ENCODE measurements at places on chromosomes 6 and 20.

GRCh38 chr6:110430236-110430635 lies 14.9 kb upstream of the DDO start:
- no peak for DNase-seq

DNA sequence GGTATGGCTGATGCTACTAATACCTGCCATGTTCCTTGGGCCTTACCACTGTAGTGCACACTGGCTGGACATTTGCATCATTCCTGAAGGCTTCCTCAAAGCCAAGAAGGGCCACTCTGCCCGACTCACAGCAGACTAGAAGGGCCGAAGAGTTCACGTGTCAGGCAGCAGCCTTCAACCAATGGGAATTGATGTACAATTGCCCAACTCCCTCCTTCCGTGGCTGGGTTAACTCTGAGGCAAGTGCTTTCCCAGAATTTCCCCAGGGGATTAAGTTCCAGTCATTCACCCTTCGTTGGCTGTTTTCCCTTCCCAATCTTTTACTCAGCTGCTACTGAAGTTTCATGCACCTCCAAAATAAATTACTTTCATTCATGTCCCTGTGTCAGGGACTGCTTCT lies 29.8 kb downstream of the PSMB9 start:
- DNase-seq, result no peak

DNA sequence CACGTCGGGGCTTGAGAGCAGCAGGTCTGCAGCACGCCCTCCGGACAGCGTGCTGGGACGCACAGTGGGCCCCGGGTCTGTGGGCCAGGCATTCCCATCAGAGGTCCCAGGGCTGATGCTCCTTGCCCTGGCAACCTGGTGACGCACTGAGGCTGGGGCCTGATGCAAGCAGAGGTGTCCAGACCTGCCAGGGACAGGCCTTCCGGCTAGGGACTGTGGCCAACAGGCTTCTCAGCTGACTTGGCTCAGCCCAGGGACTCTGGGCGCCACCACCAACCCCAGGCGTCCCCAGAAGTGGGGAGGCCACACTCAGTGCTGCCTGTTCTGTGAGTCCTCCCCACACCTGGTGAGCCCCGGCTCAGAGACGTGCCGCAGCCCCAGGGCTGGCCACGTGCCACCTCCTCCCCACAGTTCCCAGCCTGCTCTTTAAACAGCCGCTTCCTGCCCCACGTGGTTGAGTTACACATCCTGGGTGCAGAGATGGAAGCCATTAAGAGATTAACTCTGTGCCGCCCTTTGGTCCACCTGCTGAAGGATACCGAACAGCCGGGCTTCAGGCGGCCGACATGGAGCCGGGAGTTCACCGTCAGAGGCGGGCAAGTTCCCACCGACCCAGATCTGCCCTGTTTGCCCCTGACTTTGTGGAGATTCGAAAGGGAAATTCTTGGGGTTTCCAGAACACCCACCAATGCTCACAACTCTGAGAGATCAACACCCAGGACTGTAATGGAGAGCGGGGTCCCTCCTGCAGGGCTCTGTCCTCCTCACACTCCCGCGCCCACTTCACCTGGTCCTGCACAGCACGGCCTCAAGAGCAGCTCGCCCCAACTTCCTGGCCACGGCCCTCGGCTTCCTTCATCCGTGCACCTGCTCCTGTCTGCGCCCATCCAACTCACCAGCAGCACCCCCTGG lies 37.6 kb upstream of the ZBP1 start:
- no peak for DNase-seq

- no peak for DNase-seq
Measured at GRCh38 chr6:143063631-143064030, 2.9 kb downstream of the AIG1 start.

- no peak for DNase-seq
Measured at GRCh38 chr20:32356622-32357374, 1.3 kb upstream of the ASXL1 start.

DNA sequence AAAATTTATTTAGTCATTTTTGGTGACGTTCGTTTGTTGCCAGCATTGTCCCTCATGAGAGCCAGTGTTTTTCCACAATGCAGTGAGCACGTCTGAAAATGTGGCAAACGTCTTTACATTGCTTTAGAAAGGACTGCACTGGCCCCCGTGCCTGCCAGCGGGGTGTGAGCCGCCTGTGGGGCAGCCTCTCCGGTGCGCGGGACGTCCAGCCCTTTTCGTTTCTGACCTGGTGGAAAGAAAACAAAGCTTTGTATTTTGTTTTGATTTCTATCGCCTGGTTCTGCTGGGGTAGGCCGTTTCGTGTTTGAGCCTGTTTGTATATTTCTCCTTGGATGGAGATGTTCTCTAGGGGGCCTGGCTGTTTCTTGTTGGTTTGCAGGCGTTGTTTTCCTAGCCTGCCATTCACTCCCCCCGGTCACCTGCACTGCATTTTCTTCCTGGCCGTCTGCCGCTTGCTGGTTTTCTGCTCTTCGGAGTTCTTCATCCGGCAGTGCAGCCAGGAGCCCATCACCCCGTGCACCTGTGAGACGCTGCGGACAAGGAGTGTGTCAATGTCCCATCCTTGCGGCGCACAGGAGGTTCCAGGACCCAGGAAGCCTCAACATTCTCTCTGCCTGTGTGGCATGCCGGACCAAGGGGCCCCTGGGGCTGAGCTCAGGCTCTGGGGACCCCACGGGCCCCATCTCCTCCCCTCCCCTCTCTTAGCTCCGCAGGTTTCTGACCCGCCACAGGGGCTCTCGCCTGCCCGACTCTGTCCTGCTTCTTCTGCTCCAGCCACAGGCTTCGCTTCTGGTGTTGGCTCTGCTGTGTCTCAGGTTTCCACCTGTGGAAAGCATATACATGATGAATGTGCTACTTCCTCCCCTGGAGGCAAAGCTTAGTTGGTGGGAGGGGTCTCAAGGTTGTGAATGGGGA lies 100.5 kb downstream of the CDH4 start:
- no peak for DNase-seq

GRCh38 chr20:58669287-58670006 lies 18.4 kb downstream of the STX16 start:
- no peak for DNase-seq

DNA sequence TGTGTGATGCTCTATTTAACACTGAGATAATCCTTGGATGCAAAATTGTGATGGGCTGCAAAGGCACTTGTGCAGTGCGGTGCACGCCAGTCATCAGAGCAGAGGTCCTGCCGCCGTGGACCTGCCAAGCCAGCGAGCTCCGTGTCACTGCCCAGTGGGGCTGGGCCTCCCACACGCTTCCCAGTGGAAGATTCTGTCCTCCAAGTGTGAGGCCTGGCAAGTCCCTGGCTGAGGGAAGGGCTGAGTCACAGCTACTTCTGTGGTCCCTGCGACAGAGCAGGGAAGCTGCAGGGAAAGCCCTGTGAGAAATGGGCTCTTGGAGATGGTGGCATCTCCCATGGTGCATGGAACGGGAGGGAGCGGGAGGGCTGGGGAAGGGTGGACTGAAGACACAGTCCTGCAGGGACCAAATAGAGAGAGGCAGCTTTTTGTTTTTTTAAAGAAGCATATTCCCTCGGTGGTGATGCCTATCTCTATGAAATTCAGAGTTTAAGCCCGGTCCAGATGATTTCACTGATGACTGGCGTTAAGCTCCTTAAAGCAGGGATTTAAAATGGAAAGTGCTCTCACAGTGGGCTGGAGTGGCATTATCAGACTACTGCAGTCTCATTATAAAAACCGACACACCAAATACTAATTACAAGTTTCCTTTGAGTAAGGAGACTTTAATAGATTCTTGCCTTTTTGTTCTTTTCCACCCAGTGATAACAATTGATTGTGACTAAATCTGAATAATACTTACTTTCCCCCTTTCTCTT lies 413.7 kb downstream of the QKI start:
- no peak for DNase-seq

- DNase-seq, result no peak
Measured at GRCh38 chr6:137756788-137757187, 110.3 kb upstream of the TNFAIP3 start.

DNA sequence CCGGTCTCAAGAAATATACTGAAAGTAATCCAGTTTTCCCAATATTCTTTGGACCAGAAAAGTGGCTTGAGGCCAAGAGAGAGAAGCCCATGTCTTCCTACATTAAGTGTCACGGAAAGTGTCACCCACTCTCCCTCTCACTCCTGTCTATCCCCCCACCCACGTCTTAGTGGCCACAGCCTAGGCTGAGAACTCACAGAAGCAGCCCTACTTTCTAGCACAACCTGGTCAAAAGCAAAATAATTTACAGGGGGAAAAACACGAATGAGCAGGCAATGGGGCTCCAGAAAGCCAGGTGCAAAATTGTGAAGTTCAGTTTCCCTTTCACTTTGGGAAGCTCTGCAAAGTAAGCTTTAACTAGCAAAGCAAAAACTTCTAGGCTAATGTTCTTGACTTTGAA lies 118.0 kb downstream of the OPRM1 start:
- DNase-seq, result no peak

DNA sequence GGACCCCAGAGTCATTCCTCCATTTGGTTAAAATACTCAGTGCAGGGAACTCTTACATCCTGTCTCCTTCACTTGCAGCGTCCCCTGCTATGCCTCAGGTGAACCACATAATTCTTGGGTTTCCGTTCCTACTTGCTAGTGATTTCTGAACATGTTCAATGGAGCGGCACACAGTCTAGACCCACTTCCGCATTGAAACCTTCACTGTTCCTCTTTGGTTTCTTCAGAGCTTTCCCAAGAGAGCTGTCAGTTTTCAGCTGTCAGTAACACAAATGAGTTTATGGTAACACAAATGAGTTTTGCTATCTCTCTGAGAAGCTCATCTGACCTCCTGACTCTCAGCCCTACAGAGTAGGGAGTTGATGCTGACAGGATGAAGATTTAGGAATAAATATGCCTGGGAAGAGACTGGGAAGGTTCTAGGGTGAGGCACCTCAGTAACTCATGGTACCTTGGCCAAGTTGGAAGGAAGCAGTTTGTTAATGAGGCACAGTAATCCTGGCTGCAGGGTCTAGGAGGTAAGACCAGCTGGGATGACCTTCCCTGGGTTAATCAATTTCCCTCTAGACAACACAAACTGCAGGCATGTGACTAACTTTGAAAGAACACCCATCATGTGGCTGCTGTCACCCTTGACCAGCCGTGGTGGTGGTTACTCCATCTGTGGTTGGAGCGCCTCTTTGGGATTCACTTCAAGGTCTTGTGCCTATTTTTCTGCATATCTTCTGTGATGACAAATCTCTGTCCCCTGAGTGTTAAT lies 5.4 kb downstream of the SYS1 start:
- DNase-seq, result no peak

DNA sequence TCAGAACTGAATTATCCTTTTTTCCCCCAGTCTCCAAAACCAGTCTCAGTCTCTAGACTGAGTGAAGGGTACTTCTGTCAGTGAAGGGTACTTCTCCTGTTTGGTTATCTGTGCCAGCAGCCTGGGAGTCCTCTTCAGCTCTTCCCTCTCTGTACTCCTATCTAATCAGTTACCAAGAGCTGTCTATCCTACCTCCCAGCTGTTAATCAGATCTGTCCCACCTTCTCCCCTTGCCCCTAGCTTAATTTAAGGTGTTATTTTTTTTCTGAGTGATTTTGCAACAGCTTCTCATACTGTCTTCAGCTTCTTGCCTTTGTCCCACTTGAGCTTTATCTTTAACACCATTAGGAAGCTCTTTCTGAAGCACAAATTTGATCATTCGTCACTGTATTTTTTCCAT lies 491.9 kb upstream of the SOX4 start:
- no peak for DNase-seq

DNA sequence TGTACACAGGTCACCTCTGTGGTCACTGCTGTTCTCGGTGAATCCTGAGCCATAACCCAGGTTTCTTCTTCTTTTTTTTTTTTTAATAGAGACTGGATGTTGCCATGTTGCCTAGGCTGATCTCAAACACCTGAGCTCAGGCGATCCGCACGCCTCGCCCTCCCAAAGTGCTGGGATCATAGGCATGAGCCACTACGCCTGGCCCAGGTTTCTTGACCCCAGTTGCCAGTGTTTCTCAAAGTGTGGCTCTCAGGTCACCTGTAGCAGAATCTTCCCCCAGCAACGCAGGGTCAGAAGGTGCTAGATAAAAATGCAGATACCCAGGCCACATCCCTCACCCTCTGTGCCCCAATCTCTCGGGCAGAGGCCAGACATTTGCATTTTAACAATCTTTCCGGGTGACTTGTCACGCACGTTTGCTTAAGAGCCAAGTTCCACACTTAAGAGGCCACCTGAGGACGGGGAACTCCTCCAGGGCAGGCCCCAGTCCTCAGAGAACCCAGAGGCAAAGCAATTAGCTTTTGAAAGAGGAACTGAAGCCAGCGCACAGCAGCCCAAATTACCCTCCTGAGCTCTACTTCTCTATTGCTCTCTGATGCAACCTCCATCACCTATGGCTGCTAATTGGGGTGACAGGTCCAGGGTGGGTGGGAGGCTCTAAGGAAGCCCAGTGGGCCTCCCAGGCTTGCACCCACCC lies 81.8 kb downstream of the NFATC2 start:
- no peak for DNase-seq

DNA sequence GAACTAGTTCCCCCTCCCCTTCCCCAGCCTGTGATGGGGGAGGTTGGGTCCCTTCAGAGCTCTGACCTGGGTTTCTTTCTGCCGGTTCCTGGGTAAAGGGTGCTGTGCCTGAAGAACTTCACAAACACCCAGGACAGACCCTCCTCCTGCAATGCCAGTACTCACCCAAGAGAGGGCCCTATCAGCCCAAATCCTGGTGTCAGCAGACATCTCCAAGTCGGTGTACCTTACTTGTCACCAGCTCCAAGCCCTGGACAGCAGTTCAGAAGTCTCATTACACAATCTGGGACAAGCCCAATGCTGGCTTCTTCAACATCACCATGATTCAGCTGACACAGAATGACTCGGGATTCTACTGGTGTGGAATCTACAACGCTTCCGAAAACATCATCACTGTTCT lies 467 bp downstream of the TREML4 start:
- no peak for DNase-seq

GRCh38 chr20:35953387-35954199 lies 709 bp downstream of the SCAND1 start:
- peak; percentile 83 for DNase-seq

- peak; percentile 79 for DNase-seq
Measured at GRCh38 chr6:166381733-166382499, 824 bp downstream of the MPC1 start.

GRCh38 chr6:84304881-84305280 lies 77.4 kb upstream of the CEP162 start:
- no peak for DNase-seq

GRCh38 chr20:59153355-59153681 lies 10.3 kb upstream of the ZNF831 start:
- no peak for DNase-seq

DNA sequence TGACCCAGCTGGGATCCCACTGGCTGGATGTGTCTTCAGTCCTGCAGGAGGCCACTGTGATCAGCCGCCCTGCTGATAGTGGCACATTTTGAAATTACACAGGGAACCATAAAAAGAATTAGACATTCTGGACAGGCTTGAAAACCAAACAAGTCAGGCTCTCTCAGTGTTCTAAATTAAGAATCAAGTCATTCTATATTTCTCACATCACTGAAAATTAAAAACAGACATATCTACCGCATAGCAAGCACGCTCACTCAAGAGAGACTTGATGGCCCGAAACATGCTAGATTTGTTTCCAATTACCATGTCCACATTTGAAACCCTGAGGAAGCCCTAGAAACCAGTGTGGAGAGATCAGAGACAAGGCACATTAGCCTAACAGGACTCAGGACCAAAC lies 57.7 kb downstream of the NFATC2 start:
- no peak for DNase-seq

GRCh38 chr6:15150207-15150606 lies 95.7 kb upstream of the JARID2 start:
- no peak for DNase-seq

Measured in natural killer cell treated with Interleukin-12 subunit alpha and Interleukin-12 subunit beta and Interleukin-15 and Interleukin-18, amount 100 ng/mL, for 72 hours (primary cell).